ENCODE measurements at places on chromosomes 12 and 14.

- DNase-seq, result peak; percentile 80
Observed at GRCh38 chr12:10235761-10236631, 23.3 kb downstream of the GABARAPL1 start.

- DNase-seq, result peak; percentile 61
Observed at GRCh38 chr12:120119271-120119973, 2.9 kb upstream of the RAB35 start.

GRCh38 chr12:5739917-5740316 lies 205.1 kb downstream of the ANO2 start:
- no peak for DNase-seq

DNA sequence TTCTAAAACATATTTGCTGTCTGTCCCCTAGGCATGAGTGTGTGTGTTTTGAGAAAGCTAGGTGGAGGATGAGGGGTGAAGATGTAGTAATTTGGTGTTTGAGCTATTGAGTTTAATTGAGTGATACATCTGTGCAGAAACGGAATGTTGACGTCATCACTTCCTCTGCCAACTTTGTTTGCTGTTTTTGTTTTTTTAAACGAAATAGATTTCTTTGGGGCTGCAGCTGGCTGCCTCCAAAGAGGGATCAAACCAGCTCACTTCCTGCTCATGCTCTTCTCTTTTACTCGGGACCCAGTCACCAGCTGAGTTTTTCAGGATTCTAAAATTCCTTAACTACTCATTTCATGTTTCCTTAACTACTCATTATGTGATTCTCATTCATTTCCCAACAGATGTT lies 19.5 kb upstream of the CRACR2A start:
- DNase-seq, result no peak

DNA sequence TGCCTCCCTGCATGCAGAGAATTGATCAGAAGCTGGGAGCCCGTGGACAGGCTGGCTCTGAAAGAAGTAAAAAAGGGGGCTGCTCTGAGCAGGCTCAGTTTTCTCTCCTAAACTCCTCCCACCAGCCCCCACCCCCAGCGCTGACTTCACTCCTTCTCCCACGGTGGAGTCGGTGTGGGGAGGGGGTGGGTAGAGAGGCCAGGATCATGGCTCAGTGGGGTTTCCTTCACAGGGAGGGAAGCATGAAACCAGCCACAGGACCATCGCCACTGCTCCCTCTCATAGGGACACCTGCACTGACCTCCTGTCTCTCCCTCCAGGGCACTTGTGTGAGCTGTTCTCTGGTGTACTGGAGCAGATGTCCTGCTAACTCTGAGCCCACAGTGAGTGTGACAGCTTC lies 78.9 kb downstream of the STAB2 start:
- peak; percentile 45 for DNase-seq

DNA sequence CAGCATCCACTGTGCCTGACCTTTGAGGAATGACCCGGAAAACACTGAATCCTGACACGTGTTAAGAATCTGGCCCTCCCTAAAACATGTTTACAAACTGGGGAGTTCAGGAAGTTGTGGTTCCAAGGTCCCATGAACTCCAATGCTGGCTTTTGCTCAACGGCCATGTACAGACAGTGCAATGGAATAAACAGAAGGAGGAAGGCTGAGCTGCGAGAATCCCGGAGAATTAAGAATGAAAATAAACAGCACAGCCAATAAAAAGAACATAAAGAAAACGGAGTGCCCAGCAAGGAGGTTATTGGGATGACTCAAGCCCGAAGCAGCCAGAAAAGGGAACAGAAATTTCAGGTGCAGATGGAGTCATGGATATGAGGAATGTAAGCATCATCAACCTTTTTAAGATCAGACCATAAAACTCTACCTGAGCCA lies 32.3 kb downstream of the BCL11B start:
- DNase-seq, result no peak

- DNase-seq, result peak; percentile 98
Observed at GRCh38 chr14:49585803-49586672, at the start of gene RPS29. TSS of gene RPS29 (minus strand) at chr14:49586380. CDS start at chr14:49586346, 34 bp downstream.

DNA sequence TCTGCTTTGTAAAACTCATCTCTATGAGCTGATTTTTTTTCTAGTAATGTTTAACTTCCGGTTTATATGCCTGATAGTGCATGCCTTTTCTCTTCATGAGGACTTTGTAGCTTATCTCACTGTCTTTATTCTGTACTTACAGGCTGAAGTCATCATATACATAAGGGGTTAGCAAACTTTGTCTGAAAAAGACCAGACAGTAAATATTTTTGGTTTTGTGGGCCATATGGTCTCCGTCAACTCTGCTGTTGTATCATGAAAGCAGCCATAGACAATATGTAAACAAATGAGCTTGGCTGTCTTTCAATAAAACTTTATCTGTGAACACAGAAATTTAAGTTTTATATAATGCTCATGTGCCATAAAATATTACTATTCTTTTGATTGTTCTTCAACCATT lies 172.1 kb downstream of the GXYLT1 start:
- peak; percentile 46 for DNase-seq

GRCh38 chr12:109358154-109358869 lies 10.6 kb downstream of the MYO1H start:
- DNase-seq, result no peak

DNA sequence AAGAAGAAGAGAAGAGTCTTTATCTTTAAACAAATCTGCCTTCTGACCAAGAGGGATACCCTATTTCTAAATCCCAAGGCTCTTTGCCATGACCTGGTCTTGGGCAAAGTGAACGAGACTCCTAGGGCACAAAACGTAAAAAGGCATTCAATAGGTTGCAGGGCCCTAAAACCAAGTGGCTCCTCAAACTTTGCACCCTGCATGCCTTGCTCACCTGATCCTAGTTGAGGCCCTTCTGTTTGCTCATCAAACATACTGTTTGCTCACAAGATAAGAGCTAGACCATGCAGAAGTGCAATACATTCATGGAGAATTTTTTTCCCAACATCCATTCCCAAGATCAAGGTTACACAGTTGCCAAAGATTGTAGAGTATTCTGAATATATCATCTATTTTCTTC lies 7.9 kb upstream of the PRH1 start:
- DNase-seq, result peak; percentile 90

DNA sequence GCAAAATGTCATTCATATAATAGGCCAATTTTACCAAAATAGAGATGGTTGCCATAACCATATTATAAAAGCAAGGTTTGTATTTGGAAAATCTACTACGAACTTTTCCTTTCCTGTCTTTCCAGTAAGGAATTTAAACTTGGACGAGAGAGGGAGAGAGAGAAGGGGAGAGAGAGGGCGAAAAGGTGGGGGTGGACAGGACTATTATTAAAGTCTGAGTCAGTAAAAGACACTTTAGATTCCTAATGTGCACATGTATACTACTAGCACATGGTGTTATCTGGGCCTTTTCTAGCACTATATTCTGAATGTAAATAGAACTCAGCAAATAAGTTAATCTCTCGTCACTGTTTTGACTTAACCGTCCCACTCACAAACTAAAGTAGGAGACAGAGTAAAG lies 30.4 kb upstream of the FBLN5 start:
- no peak for DNase-seq

Measured in DMS53 (cell line).